ENCODE measurements at places on chromosomes 6 and 20. TPM values are rescaled to one million over a fixed set of nuclear protein-coding genes. Genes with fewer than 3 reads are reported as not detected.

PLCB4 gene
- total RNA-seq, result not detected

COX4I2 gene
- total RNA-seq, result not detected

MAFB gene
- total RNA-seq, result 0.08 TPM

MYH7B gene
- 0.13 TPM for total RNA-seq

TFAP2D gene
- not detected for total RNA-seq

OR2H2 gene
- not detected for total RNA-seq

ANGPT4 gene
- not detected for total RNA-seq

SRF gene
- total RNA-seq, result 41.4 TPM

MOG gene
- not detected for total RNA-seq

GRIK2 gene
- not detected for total RNA-seq

- no peak for DNase-seq
Observed at GRCh38 chr6:122751326-122751725, 28.2 kb upstream of the FABP7 start.

- DNase-seq, result no peak
Observed at GRCh38 chr6:156955494-156956183, 178.5 kb downstream of the ARID1B start.

- DNase-seq, result no peak
Observed at GRCh38 chr6:8000188-8000596, 64.0 kb downstream of the BLOC1S5 start.

DNA sequence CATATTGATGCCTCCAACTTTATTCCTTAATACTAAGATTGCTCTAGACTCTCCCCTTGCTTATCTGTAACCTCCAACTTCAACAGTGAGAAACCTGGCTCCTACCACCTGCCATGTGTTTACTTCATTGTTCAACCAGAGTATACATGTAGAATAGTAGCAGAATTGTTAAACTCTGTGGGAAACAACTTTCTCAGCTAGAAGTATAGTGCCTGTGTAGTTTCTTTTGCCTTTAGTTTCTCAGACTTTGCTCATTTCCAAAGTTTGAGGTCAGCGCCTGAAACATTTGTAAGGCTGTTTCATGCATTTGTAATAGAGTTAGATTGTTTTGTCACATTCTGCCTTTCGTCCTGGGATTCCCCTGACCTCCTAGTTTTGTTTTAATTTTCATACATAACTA lies 34.9 kb upstream of the HECA start:
- no peak for DNase-seq

- no peak for DNase-seq
Observed at GRCh38 chr6:40473026-40473425, 114.1 kb downstream of the LRFN2 start.

DNA sequence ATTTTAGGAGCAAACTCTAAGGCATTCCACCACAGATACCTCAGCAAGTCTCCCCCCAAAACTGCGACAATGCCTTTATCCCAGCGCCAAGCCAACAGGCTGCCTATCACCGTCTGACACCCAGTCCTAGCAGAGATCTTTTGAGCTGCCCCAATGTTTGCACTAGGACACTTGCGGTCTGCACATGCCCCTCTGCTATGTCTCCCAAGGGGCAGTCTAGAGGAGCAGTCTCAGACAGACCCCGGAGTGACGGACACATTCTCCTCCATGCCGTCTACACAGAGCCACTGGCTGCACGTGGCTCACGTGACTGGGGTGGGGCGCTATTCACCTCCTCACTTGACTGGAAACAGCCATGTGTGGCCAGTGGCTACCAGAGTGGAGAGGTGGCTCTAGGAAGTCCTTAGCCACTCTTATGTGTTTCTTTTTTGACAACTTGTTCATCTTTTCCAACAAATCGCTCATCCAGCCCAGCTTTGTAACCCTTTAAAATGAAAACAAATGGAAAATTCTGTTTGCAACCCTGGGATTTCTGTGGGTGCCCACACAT lies 16.0 kb downstream of the DIDO1 start:
- no peak for DNase-seq

- DNase-seq, result peak; percentile 80
Observed at GRCh38 chr6:11198663-11199603, 33.5 kb downstream of the NEDD9 start.

GRCh38 chr20:63890201-63890576 lies 4.7 kb upstream of the DNAJC5 start:
- no peak for DNase-seq

- DNase-seq, result no peak
Observed at GRCh38 chr6:54315656-54316055, 7.4 kb downstream of the TINAG start.

- DNase-seq, result no peak
Observed at GRCh38 chr6:33672808-33673207, 38.7 kb downstream of the UQCC2 start.

DNA sequence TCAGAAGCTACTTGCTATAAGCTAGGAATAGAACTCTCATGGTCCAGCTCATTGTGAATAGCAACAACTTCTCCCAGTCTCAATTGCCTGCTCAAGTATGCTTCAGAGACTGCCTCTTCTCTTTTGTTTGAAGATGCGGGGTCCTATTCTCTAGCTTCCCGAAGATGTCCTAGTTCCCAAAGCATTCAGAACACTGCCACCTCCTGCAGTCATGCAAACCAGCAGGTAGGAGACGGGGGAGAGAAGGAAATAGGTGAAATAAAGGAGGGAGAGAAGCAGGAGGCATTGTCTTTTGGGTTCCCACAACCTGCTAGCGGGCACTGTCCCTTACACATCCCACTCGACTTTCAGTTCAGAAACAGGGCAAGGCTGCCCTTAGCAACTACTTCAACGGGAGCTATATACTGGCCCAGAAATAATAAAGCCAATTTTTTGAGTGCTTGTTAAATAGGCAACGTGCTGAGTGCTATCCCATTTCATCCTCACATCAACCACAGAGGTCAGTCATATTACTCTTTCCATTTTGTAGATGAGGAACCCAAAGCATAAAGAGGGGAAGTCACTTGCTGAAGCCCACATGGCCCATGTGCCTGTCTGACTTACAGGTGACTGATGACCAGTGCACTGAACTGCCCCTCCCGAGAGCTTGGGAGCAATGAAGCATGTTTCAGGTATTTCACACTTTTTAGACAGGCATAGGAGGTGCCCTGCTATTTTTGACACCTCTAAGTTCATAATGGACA lies 61.9 kb upstream of the ATXN1 start:
- no peak for DNase-seq

GRCh38 chr20:61528591-61528990 lies 276.5 kb downstream of the CDH4 start:
- DNase-seq, result no peak

GRCh38 chr6:83038246-83038645 lies 27.4 kb downstream of the UBE3D start:
- no peak for DNase-seq

GRCh38 chr6:166244353-166245045 lies 63.7 kb downstream of the PRR18 start:
- DNase-seq, result peak; percentile 77

DNA sequence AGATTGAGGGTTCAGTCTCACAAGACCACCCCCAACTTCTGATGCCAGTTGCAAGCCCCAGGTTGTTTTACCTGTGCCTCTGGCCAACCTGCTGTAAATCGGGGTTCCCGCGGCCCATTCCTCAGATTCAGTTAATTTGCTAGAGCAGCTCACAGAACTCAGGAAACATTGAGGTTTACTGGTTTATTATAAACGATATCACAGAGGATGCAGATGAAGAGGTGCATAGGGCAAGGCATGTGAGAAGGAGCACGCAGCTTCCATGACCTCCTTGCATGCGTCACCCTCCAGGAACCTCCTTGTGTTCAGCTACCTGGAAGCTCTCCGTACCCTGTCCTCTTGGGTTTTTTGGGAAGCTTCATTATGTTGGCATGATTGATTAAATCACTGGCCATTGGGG lies 66.0 kb upstream of the CDKAL1 start:
- no peak for DNase-seq

DNA sequence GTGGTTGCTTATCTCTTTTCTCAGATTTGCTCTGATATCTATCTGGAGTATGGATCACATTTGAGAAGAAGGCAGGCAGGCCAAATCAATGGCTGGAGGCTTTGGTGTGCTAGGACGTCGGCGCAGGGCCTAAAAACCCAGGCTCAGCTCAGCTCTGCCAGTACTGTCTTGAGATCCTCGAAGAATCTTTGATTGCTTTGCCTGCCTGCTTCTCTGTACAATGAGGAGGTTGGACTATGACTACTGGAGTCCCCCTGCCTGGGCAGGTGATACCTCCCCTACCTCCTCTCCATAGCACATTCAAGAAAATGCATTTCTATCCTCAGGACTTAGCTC lies 25.1 kb downstream of the KCNK5 start:
- DNase-seq, result no peak

DNA sequence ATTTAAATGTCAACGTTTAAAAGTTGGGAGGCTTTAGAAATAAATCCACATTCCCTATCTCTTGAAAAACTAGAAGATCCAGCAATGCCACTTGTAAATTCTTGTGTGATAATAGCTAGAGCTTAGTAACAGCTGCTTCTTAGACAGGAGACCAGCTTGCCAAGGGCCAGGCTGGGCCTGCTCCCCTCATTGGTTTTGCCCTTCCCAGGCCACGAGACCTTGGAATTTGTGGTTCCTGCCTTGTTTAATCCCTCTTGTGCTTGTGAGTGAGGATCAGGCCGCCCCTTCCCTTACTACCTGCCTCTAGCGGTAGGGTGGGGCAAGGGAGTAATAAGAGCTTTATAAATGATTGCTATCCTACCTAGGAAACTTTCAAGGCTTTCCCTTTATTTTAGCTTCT lies 363.5 kb downstream of the SYNE1 start:
- no peak for DNase-seq

GRCh38 chr6:127464161-127464880 lies 5.1 kb upstream of the KIAA0408 start:
- DNase-seq, result no peak

DNA sequence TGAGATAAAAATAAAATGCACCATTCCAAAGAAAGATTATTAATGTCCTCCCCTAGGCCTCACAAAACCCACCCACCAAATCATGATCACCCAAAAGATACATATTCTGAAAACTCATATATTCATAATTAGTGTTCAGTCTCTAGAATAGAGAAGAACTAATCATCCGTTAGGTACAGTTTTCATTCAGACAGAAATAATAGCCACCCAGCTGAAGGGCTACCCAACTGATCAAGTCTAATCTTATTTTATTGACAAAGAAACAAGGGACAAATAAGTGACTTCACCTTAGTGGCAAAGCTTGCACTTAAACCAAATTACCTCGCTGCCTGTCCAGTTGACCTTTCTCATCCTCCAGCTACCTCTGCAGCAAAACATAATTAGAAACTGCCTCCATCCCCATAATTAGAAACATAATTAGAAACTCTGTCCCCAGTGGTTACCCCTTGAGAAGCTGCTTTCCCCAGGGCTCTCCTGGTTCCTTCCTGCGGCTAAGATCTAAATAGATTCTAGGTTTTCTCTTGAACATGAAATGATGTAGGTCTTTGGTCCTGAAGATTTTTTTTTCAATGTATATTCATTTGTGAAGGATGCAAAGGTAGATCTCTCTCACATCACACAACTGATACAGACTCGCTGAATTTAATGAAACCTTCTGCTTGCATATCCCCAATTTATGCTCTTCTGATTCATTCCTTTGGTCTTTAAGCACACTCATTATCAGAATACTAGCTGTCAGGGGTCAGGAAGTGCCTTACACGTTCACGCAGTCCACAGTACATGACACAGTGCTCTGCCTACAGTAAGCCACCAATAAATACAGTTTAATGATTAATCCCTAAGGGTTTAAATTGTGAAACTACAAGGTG lies 46.3 kb downstream of the HBS1L start:
- no peak for DNase-seq

Measured in activated CD8-positive, alpha-beta T cell treated with anti-CD3 and anti-CD28 coated beads, Interleukin-2, amount 10 ng/mL, durations not matched to agents 7 days and 5 days (primary cell).